ENCODE measurements at places on chromosomes 11 and 22.

DNA sequence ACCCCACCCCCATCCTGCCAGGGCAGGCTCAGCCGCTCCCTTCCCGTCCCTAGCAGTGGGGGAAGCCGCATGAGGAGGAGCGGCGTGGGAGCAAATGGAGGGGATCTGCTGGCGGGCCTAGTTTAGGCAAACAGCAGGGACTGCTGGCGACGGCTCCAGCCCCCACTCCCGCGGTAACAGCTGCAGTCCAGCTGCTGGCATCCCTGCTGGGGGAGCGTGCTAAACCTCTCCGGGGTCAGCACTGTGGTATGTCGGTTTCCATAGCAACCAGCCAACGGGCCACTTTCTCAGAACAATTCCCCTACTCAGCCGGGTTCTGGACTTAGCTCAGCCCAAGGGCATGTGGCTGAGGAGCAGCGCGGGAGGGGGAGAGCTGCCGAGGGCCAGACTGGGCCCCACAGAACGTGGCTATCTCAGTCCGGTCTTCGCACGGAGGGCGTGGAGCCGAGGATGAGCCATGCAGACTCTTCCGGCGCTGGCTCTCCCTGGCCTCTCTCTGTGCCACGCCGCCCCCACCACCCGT, 98.8 kb downstream of the PKNOX2 start:
- no peak for DNase-seq

DNA sequence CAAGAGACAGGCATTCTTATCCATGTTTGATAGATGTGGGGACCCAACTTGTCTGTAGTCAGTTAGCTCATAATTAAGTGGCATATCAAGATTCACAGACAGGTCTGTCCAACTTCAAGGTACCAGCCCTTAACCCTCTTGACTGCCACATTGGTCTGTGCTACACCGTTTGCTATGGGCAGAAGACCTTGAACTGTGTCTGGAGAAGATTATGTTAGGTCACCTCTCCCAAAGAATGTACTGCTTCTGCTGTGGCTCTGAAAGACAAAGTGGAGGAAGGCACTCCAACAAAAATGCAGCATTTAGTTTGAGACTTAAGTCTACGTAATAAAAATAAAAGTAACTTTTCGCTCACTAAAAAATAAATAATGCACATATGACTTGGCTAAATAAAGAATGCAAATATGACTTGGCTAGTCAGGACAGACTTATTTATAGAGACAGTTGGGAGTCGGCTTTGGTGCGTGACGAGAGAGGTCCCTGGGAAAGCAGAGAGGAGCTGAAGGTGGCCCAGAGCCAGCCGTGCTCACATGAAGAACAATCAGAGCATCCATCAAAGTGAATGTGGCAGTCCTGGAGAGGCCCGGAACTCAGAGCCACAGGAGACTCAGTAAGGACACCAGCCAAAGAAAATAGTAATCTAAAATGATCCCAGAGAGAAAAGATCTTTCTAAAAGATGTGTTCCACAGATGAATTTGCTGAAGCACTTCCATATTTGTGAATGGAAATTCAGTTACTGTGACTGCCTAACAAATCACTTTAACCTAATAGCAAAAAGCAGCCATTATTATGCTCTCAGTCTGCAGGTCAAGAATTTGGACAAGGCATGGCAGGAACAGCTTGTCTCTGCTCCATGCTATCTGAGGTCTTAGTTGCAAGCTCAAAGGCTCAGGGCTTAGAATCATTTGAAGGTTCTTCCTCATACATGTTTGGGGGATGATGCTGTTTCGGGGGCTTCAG, 35.0 kb downstream of the CWC15 start:
- no peak for DNase-seq

DNA sequence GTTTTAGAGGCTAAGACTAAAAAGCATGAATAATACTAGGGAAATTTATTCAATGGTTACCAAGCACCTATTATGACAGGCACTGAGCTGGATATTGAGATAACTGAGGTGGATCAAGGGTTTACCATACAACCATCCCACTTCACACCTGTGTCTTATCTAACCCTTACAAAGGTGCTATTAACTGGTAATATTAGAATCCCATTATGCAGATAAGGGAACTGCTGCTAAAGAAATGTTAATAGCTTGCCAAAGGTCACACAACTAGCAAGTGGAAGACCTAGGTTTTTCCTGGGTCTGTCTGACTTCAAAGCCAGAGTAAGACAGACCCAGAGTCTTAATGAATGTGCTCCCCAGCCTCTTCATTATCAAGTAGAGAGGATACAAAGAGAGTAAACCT, 21.1 kb upstream of the VSTM5 start:
- no peak for DNase-seq

GRCh38 chr11:119772641-119773415, 43.8 kb upstream of the NECTIN1 start:
- DNase-seq = no peak

- DNase-seq = no peak
These were observed 129.5 kb downstream of the SLC1A2 start for GRCh38 chr11:35289821-35290220.

- DNase-seq = no peak
These were observed 299.4 kb downstream of the CTTN start for GRCh38 chr11:70697701-70698100.

GRCh38 chr11:44952082-44952481, 1.4 kb upstream of the TP53I11 start:
- DNase-seq = no peak

DNA sequence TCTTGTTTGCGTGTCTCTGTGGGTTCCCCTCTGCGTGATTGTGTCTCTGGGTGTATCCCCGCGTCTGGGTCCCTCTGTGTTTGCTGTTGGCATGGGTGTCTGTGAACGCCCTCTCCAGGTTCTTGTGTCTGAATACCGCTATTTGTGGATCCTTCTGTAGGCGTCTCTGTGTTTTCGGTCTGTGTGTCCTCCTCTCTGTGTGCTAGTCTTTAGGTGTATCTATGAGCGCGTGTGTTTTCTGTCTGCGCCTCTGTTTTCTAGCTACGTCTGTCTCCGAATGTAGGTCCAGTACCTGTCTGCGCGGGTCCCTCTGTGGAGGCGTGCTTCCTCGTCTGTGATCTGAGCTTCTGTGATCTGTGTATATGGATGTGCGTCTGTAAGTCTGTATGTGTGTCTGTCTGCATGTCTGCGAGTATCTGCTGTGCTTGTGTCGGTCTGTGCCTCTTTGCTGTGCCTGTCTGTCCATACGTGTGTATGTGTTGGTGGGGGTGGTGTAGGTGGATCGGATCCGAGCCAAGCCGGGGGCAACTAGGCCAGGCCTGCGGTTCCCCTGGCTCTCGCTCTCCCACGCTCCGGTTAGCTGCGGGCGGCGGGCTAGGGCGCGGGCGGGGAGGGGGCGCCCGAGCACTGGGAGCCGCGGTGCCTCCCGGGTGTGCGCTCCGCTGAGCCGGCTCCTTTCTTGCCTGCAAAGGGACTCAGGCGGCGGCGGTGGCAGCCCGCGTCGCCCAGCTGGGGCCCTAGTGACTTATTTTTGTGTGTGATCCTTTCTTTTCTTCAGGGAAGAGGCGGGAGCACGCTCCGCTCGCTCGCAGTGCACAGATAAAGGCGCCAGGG, 105.3 kb upstream of the E2F8 start:
- DNase-seq = no peak

- DNase-seq = no peak
These were observed 124.2 kb upstream of the TBCEL start for GRCh38 chr11:120899720-120900119.

Data from Caco-2 (cell line).